ENCODE measurements at places on chromosomes 11 and 22.

DNA sequence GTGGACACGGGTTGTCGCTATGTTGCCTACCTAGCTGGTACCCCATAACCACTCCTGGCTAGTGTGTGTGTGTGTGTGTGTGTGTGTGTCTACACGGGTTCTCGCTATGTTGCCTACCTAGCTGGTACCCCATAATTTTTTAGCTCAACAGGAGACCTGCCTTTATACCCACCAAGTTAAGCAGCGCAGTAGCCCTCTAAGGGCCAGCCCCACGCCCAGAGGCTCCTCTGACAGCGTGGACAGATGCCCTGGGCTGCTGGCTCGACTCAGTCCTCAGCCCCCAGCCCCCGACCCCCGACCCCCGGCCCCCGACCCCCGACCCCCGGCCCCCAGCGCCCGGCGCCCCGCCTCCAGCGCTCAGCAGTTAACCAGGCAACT is 351 bp upstream of the AKIP1 start:
- no peak for DNase-seq

DNA sequence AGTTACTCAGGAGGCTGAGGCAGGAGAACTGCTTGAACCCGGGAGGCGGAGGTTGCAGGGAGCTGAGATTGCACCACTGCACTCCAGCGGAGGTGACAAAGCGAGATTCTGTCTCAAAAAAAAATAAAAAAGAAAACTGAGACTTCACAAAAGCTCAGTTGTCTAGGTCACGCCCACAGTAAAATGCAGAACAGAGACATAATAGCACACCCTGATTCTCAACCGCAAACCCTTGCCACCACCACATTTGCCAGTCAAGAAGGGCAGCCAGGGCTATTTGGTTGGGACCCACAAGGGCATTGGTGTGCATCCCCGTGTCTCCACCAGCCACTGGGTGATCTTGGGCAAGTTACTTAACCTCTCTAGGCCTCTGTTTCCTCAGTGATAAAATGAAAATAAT is 25.4 kb downstream of the CREB3L1 start:
- no peak for DNase-seq

- no peak for DNase-seq
Observed at GRCh38 chr11:68191661-68192579, 21.2 kb downstream of the KMT5B start.

DNA sequence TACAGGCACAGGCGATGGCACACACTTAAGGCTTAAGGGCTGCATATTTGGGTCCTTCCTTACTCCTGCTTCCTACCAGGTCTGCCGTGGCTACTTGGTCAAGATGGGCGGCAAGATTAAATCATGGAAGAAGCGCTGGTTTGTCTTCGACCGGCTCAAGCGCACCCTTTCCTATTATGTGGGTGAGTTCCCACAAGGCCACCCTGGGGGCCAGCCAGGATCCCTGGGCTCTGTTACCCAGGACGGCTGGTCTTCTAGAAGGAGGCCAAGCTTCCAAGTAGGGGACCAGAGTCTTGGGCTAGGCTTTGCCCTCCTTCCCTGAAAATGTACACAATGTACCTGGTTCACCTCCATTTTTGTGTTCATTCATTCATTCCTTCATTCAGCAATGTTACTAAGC is 29.1 kb downstream of the TREH start:
- no peak for DNase-seq

- DNase-seq = no peak
Observed at GRCh38 chr11:32830413-32830738, 649 bp downstream of the PRRG4 start.

- DNase-seq = no peak
Observed at GRCh38 chr22:19043121-19044085, 78.8 kb downstream of the DGCR2 start.

GRCh38 chr22:39873965-39874364 is 19.6 kb downstream of the ENTHD1 start:
- DNase-seq = no peak

DNA sequence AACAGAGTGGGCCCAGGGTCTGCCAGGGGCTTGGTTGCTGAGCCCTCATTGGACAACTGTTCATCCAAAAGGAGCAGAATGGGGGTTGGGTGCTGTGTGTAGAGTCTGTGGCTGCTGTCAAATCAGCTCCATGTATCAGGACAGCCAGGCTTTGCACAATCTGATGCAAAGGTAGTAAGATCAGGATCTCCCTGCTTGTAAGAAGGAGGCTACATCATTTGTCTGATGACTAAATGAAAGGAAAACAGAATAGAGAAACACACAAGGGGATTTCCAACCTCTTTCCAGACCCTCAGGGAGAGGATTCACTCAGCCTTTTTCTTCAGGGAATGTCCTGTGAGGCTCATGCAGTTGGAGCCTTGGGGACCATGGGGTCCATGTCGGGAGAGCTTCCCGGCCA is 7.2 kb downstream of the MICAL2 start:
- DNase-seq = no peak

GRCh38 chr11:12797996-12798395 is 123.8 kb downstream of the TEAD1 start:
- no peak for DNase-seq

- DNase-seq = no peak
Observed at GRCh38 chr11:36750349-36750748, 152.3 kb upstream of the RAG2 start.

GRCh38 chr22:39368461-39368911 is 18.7 kb downstream of the SYNGR1 start:
- no peak for DNase-seq

DNA sequence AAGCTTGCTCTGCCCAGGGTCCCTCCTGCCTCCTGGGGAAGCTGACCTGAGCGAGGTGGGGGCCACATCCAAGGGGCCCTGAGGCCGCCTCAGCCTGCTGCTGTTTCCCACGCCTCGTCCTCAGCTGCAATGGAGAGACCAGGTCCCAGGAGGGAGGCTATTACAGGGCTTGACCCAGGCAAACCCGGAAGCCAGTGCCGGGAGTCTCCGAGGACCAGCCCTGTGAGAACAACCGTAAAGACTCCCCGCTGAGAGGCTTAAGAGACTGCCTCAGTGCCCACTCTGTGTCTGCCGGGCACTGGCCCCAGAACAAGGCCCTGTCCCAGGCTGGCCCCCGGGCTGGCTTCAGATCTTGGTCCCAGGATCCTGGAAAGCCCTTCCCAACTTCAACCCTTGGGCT is 124.3 kb upstream of the FGF3 start:
- DNase-seq = no peak

DNA sequence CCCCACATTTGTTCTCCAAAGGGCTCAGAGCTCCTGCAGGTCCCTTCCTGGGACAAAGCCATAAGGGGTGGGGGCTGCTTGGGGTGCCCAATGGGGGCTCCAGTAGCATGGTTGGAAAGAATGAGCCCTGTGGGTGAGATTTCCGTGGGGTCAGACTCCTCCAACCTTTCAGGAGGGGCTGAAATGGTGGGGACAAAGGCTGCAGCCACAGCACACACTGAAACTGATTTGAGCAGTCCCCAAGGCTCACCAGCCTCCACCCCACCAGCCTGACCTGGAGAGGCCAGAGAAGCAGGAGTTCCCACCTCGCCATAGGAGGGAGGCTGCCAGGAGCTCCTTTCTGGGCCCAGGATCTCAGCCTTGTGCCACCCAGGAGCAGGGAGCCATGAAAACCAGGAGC is 69.2 kb downstream of the MN1 start:
- no peak for DNase-seq

DNA sequence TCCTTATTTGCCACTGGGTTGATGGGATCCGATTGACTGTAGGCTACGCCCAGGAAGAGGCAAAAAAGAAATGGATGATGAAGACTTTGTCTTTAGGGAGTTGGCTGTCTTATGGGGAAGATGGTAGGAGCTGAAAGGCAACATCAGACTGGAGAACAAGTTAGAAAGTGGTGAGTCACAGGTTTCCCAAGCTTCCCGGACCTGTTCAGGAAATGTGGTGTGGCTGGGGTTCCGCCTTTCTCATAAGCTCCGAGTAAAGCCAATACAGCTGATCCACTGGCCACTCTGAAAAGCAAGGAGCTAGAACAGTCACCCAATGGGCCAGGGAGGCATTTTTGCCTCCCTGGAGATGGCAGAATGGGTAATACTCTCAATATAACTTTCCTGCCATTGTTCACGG is 194.5 kb downstream of the SNX19 start:
- DNase-seq = no peak

GRCh38 chr11:47394322-47395222 is 13.8 kb upstream of the SLC39A13 start:
- no peak for DNase-seq

GRCh38 chr11:118929501-118930093 is 3.9 kb upstream of the BCL9L start:
- peak; percentile 63 for DNase-seq

Data from central memory CD8-positive, alpha-beta T cell (primary cell).